ENCODE measurements at places on chromosomes 1 and 21.

- DNase-seq: no peak
Measured at GRCh38 chr1:212166644-212167043, 118.6 kb upstream of the PPP2R5A start.

- no peak for DNase-seq
Measured at GRCh38 chr1:227197064-227197463, 121.2 kb downstream of the CDC42BPA start.

DNA sequence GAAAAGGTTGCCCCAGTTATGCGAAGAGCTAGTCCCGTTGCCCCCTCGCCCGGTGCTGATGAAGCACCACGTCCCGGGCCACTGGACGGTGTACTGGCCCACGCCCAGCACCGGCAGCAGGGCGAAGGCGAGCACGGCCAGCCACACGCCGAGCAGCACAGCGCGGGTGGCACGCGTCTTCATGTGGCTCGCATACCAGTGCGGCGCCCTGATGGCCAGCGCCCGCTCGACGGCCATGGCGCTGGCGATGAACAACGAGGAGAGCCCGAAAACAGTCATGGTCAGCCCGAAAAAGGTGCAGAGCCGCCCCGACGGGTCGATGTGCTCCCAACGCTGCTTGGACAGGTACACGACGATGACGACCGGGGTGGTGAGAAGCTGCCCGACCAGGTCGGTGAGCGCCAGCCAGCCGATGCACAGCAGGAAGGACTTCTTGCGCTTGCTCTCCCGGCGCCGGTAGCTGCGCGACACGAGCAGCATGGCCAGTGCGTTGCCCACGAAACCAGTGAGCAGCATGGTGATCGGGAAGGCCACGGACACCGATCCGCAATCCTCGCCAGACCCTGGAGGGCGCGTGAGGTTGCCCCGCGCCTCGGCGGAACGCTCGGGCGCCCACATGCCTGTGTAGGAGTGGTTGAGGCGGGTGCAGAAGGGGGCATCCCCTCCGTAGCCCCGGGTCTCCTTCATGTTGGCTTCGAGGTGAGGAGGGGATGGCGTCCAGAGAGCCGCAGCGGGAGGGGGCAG is 553 bp downstream of the PTGER3 start:
- DNase-seq: no peak

GRCh38 chr1:244971552-244972216 is 107.3 kb upstream of the HNRNPU start:
- peak; percentile 26 for DNase-seq

- no peak for DNase-seq
Measured at GRCh38 chr1:209547626-209548025, 35.9 kb upstream of the CAMK1G start.

DNA sequence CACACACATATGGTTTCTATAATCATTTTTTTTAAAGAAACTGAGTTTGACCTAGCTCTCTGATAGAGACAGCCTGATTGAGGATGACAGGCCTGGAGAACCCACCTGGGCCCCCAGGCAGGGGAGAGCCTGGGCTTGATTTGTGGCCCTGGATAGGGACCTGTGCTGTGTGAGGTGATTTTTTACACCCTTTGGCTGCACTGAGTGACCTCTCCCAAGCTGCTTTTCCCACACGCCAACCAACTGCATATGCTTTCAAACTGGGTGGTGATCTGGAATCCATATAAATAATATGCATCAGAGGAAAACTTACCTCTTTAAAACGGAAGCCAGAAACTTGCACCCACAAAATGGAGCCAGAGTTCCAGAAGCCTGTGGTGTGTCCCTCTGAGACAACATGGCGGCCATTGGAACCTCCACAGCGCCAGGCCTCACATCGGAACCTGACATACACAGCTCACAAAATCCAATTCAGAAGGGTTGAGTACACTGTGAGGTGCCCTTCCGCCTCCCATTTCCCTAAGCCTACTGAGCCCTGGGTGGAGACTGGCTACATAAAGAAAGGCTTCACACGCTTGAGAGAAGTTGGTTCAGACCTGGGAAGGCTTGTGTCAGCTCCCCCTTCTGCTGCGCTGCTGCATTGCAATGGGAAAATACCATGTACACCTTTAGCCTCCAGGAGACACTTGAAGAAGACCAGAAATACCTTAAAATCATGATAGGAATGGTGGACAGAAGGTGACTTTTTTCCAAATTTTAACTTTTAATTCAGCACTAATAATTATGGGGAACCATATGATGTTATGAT is 160.7 kb downstream of the HHIPL2 start:
- no peak for DNase-seq

DNA sequence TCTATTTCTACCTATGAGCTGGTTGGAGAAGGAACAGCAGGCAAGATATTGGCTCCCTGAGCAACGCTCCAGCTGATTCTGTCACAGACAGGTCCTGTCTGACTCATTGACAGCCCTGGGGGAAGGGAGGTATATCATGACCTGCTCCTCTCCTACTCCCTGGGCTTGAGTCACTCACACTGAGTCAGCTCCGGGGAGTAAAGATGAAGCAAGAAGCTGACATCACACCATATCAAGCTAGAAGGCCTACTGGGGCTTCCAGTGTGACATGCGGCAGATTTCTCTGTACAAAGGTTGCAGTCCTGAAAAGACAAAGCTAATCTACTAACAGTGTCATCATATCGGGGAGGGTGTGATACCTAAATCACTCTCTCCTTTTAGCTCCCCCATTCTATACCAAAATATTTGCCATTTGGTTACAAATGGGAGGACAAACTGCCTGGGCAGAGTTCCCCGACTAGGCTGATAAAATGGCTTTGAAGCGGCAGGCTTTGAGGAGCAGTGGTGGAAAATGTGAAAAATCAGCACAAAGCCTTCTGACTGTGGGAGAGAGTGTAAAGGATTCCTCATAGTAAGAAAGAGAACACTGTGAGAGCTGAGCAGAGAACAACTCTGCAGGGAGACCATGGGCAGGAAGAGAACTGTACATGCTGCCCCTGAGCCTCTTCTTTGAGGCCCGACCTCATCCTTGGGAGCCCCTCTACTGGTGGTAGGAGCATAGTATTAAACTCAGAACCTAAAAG is 15.5 kb downstream of the PI4KB start:
- no peak for DNase-seq

- no peak for DNase-seq
Measured at GRCh38 chr1:190679044-190679443, 201.4 kb upstream of the BRINP3 start.
